ENCODE measurements at places on chromosomes 7 and 10. TPM values are rescaled to one million over a fixed set of nuclear protein-coding genes. Genes with fewer than 3 reads are reported as not detected.

DNA sequence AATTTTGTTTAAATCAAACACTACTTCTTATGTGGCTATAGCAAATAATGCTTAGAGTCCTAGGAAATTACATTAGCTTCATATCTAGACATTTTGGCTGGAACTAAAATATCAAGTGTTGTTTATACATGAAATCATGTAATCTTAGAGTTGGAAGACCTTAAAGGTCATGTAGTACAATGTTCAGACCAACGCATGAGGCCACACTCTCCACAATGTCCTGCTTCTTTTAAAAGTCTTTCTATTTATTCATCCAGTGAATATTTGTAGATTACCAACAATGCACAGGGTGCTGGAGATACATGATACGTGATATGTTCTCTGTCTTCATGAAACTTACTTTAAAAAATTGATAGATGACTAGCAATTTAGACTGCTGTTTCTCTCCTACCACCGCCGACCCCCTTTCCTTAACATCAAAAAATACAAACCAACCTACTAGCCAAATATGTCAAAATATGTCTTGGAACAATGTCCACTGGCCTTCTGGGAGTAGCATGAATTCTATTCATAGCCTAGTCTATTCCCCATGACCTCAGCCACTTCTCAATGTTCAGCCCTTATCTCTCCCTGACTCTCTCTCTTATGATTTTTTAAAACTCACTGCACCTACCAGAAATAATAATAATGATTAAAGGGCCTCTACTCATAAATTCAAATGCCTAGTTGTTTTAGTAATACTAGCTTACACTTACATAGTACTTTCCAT, 59.5 kb upstream of the CAV2 start:
- no peak overlapping the region for H3K4me3 ChIP-seq
- H3K4me1 ChIP-seq: no peaks in the 10 kb centered on the region
- no peak for DNase-seq
- H3K36me3 ChIP-seq: no peaks in the 10 kb centered on the region

- no peak overlapping the region for H3K4me3 ChIP-seq
- no peaks in the 10 kb centered on the region for H3K27me3 ChIP-seq
- no peak for DNase-seq
- H3K27ac ChIP-seq: no peak overlapping the region
- no peaks in the 10 kb centered on the region for H3K4me1 ChIP-seq
Observed at GRCh38 chr7:155289949-155290501, 7.7 kb upstream of the INSIG1 start.

DNA sequence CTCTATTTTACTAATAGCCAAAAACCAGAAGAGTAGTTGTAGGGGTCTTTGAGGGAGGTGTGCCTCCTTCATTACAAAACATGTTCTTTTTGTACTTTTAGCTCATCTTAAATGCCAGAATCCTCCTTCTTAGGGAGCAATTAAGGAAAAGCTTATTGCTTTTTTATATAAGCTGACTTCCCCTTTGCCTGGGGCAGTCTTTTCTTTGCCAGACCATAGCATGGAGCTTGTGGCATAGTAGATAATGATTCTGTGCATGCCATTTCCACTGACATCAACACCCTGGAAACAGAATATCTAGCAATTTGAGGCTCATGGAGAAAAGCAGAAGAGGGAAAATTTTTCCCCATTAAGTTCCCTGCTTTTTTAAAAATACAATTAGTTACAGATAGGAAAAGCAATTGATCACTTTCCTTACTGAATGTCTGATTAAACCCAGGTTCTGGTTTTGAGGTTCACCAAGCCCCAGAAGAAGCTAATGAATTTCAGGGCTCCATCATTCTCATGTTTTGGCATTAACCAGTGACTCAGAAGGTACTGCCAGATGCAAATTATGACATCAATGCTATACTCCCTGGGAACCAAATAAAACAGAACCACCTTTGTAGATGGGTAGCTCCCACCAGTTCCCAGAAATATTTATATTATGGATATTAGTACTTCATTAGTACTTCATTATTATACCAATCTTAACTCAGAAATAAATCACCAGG, 410.6 kb downstream of the KCNMA1 start:
- no peaks in the 10 kb centered on the region for H3K4me1 ChIP-seq
- H3K4me3 ChIP-seq: no peak overlapping the region
- H3K36me3 ChIP-seq: no peaks in the 10 kb centered on the region
- no peak overlapping the region for H3K27ac ChIP-seq
- DNase-seq: no peak

- H3K4me1 ChIP-seq: no peaks in the 10 kb centered on the region
- no peaks in the 10 kb centered on the region for H3K36me3 ChIP-seq
- no peak overlapping the region for H3K27ac ChIP-seq
Observed at GRCh38 chr7:24587853-24588252, 14.6 kb downstream of the PALS2 start.

DNA sequence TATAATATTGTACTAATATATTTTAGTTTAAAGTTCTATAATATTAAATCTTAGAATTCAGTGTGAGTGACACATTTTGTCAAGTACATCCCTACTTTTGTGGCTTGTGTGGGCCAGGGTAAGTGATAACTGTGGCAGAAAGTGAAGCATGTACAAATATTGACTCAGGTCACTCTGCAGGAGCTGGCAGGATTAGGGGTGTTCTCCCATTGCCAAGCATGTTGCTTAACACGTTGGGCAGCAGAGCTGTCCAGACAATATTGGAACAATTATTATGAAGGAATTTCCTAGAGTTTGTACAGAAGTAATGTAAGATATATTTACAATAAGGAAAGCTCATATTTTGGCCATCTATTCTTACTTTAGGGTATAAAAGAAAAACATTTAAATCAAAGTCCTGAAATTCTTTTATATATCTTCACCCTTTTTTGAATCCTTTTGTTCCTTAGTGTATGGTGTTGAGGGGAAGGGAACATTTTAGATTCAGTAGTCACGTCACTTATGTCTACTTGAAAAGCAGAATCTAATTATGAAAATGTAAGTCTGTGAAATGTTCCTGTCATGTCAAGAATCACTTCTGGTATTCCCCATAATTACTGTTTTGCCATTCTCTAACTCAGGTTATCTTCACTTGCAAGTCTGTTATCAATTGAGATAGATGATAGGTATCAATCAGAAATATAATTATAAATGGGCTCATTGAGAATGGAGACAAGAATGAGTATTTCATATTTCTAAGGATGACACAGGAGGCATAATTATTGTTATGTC, 4.0 kb downstream of the HDAC9 start:
- H3K36me3 ChIP-seq: no peaks in the 10 kb centered on the region
- H3K27ac ChIP-seq: no peak overlapping the region
- no peak overlapping the region for H3K4me3 ChIP-seq
- no peaks in the 10 kb centered on the region for H3K4me1 ChIP-seq

- no peak overlapping the region for H3K27ac ChIP-seq
- DNase-seq: no peak
- no peak overlapping the region for H3K4me3 ChIP-seq
- H3K4me1 ChIP-seq: no peaks in the 10 kb centered on the region
- no peaks in the 10 kb centered on the region for H3K36me3 ChIP-seq
- no peaks in the 10 kb centered on the region for H3K27me3 ChIP-seq
Observed at GRCh38 chr7:45881759-45882464, 6.4 kb upstream of the IGFBP1 start.

DNA sequence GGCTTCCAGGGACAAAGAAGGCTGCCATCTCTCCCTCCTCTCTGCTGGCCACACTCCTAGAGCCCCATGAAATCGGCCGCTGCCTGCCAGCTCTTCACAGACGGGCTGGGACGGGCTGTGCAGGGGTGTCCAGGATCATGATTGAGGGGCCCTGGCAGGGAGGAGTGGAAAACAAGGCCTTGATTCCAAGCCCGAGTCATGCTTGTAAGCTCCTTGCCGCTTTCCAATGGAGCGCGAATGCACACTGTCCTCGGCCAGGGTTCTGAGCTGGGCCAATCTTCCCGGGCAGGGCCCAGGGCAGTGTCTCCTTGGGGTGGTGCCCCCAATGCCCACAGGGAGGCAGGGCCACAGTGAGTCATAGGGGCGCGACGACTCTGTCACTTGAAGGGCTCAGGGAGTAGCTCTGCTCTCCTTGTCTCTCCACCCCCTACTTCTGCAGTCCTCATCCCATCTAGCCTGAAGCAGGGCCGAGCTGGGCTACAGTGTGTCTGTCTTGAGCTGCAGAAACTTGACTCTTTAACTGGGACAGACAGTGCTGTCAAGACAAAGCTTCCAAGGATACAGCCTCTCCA, 186.2 kb upstream of the SVIL start:
- DNase-seq: no peak
- no peaks in the 10 kb centered on the region for H3K27me3 ChIP-seq
- no peak overlapping the region for H3K27ac ChIP-seq

DNA sequence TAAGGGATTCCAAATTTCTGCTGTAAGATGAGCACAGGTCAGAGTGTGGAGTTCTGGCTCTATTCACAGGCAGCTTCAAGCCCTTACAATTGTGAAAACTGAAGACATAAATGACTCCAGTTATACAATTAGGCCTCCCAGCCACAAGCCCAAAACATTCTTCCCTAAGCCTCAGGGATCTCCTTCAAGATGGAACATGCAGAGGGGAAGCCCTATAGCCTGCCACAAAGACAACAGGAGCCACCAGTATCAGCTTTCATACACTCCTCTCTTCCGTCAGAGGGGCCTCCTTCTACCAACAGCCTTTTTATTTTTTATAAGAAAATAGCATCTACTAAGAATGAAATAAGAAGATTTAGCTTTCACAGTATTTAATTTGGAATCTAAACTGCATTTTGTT, 46.5 kb downstream of the DLD start:
- H3K36me3 ChIP-seq: no peaks in the 10 kb centered on the region
- H3K4me1 ChIP-seq: no peaks in the 10 kb centered on the region
- H3K4me3 ChIP-seq: no peak overlapping the region

The GIMAP8 gene
- total RNA-seq: 62.5 TPM

DNA sequence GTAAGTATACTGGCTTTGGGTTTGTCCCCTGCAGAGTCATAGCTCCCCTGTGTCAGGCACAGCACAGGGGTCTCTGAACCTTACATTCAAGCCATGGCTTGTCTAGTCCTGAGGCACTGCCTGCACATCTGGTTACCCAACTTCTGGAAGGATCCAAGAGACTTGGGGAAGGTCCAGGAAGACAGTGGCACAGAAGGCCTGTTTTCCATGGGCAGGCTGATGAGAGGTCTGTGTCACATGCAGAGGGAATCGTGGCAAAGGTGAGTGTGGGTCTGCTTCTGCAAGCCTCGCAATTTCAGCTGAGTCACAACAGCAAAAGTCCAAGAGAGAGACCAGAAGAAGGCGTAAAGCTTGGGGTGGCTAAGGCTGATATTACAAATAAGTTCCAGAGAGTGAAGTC, 28.4 kb upstream of the BMPR1A start:
- H3K27me3 ChIP-seq: no peaks in the 10 kb centered on the region
- no peak overlapping the region for H3K27ac ChIP-seq
- no peaks in the 10 kb centered on the region for H3K4me1 ChIP-seq
- H3K4me3 ChIP-seq: no peak overlapping the region

The PPRC1 gene
- total RNA-seq: 38.9 TPM

The BICC1 gene
- total RNA-seq: not detected

All from CD4-positive, alpha-beta memory T cell (primary cell).